ENCODE measurements at places on chromosomes 5 and 9.

DNA sequence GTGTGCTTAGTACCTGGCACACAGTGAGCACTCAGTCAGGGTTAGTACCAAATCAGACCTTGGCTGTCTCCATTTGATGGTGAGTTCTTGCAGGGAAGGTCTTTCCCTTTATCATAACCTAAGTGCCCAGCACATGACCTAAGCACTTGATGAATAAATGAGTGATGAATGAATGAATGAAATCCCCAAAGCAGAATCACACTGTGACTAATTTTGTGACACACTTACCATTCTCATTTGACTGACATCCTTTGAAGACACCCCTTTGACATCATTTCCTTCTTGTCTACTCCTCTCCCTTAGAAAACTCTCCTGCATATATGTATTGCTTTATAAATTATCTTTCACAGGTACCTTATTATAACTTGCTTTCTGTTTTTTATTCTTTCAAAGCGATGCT is 130.2 kb upstream of the ELL2 start:
- no peak for DNase-seq

DNA sequence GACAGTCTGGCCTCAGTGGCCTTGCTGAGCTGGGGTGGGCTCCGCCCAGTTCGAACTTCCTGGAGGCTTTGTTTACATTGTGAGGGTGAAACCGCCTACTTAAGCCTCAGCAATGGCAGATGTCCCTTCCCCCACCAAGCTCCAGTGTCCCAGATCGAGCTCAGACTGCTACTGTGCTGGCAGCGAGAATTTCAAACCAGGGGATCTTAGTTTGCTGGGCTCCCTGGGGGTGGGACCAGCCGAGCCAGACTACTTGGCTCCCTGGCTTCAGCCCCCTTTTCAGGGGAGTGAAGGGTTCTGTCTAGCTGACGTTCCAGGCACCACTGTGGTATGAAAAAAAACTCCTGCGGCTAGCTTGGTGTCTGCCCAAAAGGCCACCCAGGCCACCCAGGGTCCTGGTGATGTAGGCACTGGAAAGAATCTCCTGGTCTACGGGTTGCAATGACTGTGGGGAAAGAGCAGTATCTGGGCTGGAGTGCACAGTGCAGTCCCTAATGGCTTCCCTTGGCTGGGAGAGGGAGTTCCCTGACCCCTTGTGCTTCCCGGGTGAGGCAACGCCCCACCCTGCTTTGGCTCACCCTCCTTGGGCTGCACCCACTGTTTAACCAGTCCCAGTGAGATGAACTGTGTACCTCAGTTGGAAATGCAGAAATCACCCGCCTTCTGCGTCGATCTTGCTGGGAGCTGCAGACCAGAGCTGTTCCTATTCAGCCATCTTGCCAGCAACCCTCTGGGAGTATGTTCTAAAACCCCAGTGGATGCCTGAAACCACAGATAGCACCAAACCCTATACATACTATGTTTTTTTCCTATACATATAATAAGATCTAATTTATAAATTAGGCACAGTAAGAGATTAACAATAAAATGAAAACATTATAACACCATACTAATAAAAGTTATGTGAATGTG is 95.5 kb downstream of the TMEM161B start:
- DNase-seq = no peak

GRCh38 chr5:139389701-139390638 is at the start of gene MZB1:
MZB1 (minus strand) TSS chr5:139389913; CDS start chr5:139389856, 57 bp downstream.
- no peak for DNase-seq

DNA sequence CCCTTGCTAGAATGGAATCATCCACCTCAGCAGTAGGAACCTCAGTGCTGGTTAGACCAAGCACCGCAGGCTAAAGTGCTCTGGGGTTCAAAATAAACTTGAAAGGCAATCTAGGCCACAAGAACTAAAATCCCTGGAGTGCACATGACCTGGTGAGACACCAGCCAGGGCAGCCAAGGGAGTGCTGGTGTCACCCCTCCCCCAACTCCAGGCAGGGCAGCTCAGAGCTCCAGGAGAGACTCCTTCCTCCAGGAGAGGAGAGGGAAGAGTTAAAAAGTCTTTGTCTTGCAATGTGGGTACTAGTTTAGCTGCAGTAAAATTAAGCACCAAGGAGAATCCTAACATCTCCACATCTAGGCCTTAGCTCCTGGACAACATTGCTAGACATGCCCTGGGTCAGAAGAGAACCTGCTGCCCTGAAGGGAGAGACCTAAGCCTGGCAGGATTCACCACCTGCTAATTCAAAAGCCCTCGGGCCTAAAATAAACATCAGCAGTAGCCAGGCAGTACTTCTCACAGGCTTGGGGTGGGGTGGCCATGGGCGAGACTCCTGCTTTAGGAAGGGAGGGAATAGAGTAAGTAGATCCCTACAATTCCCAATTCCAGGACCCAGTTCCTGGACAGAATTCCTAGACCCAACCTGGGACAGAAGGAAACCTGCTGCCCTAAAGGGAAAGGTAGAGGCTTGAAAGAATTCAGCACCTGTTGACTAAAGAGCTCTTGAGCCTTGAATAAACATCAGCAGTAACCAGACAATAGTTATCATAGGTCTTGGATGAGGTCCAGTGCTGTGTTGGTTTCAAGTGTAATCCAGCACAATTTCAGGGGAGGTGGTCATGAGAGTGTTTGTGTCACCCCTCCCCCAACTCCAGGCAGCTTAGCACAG is 25.8 kb downstream of the UGT3A2 start:
- DNase-seq = no peak

DNA sequence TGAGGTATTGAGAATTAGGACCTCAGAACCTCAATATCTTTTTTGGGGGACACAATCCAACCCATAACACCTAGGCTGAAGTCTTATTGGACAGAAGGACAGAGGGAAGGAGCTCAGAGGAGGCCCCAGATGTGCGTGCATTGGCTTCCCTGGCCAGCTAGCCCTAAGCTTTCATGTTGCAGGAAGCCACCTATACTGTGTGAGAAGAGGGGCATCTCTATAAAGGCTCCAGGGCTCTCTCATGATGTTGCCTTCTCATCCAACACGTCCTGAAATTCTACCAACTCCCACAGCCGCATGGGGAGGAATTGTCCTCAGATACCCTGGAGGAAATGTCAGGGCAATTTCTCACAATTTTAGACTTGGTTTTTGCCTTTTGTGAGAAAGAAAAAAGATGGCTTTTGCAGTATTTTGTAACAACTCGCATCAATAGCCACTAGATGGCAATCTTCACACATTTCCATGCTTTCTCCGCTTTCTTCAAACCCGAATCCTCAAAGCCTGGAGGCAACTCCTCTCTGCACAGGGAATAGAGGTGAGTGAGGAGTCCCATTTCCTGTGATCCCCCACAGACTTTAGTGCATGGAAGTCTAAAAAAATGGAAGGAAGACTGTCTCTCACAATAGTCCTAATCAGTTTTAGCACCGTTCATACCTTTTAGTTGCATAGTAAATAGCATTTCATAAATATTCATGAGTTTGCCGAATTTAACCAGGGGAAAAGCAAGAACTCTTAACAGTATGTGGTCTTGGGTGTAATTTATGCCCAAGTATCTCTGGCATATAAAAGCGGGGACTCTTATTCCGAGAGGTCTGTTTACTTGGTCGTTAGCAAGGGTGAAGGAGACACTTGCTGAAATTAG is 7.4 kb upstream of the PPP3R2 start:
- peak; percentile 14 for DNase-seq

GRCh38 chr5:89901346-89901745 is 508.2 kb downstream of the CETN3 start:
- DNase-seq = peak; percentile 51

- DNase-seq = no peak
Observed at GRCh38 chr9:28750136-28750535, 1176.9 kb upstream of the C9orf72 start.

DNA sequence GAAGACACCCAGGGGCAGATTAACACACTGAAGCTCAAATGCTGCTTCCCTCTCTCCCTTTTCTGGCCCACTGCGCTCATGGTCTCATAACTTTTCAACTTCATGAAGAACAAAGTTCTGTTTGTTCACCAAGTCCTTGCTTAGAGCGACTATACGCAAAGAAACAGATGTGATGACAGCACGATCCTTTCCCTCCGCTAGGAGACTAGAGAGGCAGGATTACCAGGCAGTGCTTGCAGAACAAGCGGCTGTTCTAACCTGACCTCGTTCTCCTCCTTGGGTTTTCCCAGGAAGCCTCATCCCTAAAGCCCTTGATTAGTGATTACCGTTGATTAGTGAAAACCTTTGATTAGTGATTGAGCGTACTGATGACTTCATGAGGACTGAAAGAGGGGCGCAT is 649.9 kb downstream of the IRX1 start:
- DNase-seq = no peak

- DNase-seq = no peak
Observed at GRCh38 chr5:79850941-79851340, 140.1 kb downstream of the MTX3 start.

- DNase-seq = no peak
Observed at GRCh38 chr9:111736714-111737113, 58.0 kb downstream of the SHOC1 start.

DNA sequence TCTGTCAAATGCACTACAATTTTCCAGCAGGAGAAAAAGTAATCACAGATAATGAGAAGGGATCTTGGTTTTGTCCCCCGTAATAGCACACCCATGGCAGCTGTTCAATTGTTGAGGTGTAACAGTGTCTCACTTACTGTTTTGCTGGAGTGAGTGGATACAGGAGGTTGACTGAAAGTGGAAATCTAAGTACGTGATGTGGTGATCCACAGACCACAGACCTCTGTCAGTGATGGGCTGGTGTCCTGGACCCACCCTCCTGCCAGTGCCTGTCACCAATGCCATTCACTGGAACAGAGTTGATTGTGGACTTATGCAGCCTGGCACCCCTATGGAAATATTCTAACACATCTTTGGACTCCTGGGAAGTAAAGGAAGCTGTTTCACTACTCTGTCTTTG is 261.7 kb downstream of the TRPM3 start:
- no peak for DNase-seq

DNA sequence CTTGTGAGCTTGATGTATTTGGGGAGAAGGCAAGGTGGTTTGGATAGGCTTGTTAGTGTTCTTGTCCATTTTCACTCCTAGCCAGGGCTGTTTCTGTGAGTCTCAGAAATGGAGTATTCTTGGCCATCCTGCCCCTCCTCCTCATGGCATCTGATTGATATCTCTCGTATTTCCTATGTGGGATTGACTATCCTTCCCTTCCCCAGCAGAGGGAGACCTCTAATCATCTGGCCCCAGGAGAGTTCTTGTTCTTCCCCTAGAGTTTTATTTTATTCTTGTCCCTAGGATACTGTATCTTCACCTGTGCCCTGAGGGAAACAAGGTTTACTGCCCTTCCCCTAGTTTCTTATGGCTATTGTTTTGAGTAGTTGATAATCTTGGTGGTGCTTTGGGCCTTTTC is 114.4 kb downstream of the VPS13A start:
- no peak for DNase-seq

GRCh38 chr9:38651400-38652042 is 31.1 kb upstream of the ANKRD18A start:
- DNase-seq = no peak

GRCh38 chr5:84032324-84032723 is 311.7 kb upstream of the HAPLN1 start:
- DNase-seq = no peak

GRCh38 chr5:17079562-17079961 is 137.9 kb upstream of the BASP1 start:
- no peak for DNase-seq

DNA sequence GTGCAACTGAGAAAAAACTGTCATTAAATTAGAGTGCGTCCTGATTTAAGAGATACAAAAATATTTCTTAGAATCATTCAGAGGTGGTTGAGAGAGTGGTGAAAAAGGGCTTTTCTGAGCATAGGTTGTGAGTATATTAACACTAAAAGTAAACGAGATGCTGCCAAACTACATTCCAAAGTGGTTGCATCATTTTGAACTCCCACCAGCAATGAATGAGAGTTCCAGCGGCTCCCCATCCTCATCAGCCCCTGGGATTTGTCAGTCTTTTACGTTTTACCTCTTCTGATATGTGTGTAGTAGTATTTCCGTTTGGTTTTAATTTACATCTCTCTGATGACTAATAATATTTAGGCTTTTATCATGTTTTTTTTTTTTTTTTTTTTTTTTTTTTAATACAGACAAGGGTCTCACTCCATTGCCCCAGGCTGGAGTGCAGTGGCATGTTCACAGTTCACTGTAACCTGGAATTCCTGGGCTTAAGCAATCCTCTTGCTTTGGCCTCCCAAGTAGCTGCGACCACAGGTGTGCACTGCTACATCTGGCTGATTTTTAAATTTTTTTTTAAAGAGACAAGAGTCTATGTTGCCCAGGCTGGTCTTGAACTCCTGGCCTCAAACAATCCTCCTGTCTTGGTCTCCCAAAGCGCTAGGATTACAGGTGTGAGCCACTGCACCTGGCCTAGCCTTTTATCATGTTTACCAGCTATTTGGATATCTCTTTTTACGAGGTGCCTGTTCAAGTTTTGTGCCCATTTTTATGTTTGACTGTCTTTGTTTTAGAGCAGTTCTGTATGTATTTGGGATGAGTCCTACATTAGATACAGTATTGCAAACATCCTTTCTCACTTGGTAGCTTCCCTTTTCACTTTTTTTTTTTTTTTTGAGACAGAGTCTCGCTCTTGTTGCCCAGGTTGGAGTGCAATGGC is 17.0 kb downstream of the PRRT1B start:
- no peak for DNase-seq

GRCh38 chr5:40409601-40410000 is 270.1 kb upstream of the PTGER4 start:
- DNase-seq = no peak

- no peak for DNase-seq
Observed at GRCh38 chr5:81391-82021, 10.5 kb upstream of the PLEKHG4B start.

DNA sequence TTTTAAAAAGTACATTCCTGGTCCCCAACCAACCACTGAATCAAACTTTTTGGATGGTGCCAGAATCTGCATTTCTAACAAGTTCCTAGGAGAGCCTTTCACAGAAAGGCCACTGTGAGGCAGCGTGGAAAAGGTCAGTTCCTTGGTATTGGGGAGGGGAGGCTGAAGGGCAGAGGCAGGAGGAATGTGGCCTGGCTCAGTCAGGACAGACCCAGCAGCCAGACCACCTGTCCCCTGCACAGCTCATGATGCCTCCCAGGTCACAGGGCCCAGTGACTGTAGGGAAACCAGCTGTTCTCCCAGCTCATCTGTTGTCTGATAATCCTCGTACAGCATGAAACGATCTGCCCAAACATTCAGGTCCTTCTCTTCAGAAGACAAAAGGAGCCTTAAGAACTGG is 132.9 kb downstream of the LHFPL2 start:
- DNase-seq = no peak

- no peak for DNase-seq
Observed at GRCh38 chr5:34480810-34481528, 175.2 kb upstream of the RAI14 start.

- no peak for DNase-seq
Observed at GRCh38 chr5:17440766-17441165, 57.3 kb upstream of the TAF11L2 start.

Measured in NCI-H446 treated with DMSO at 0.1 percent for 48 hours (cell line).